ENCODE measurements at places on chromosomes 11 and 22. TPM values are rescaled to one million over a fixed set of nuclear protein-coding genes. Genes with fewer than 3 reads are reported as not detected.

Gene FOLR2
- not detected for polyA plus RNA-seq

Gene CALCA
- 0.73 TPM for polyA plus RNA-seq

Gene APOC3
- not detected for polyA plus RNA-seq

Gene TEX54
- not detected for polyA plus RNA-seq

GRCh38 chr22:17968126-17968525, 56.2 kb downstream of the MICAL3 start:
- peaks cover 6% of the 10 kb centered on the region for H3K4me1 ChIP-seq
- no peaks in the 10 kb centered on the region for H3K27me3 ChIP-seq
- H3K27ac ChIP-seq = no peak overlapping the region
- H3K36me3 ChIP-seq = no peaks in the 10 kb centered on the region
- H3K4me3 ChIP-seq = no peak overlapping the region

- no peaks in the 10 kb centered on the region for H3K27me3 ChIP-seq
- H3K4me1 ChIP-seq = no peaks in the 10 kb centered on the region
Observed at GRCh38 chr11:62153087-62153395, 29.2 kb downstream of the INCENP start.

GRCh38 chr11:77090373-77091111, 12.1 kb upstream of the OMP start:
- no peak overlapping the region for H3K27ac ChIP-seq
- no peak for DNase-seq
- no peaks in the 10 kb centered on the region for H3K27me3 ChIP-seq
- H3K4me3 ChIP-seq = no peak overlapping the region
- peaks cover 3% of the 10 kb centered on the region for H3K4me1 ChIP-seq

GRCh38 chr22:21824445-21824912, 43.0 kb downstream of the MAPK1 start:
- peaks cover under 1% of the 10 kb centered on the region for H3K4me1 ChIP-seq
- H3K4me3 ChIP-seq = no peak overlapping the region
- DNase-seq = no peak
- H3K27me3 ChIP-seq = no peaks in the 10 kb centered on the region
- no peak overlapping the region for H3K27ac ChIP-seq
- H3K36me3 ChIP-seq = no peaks in the 10 kb centered on the region

DNA sequence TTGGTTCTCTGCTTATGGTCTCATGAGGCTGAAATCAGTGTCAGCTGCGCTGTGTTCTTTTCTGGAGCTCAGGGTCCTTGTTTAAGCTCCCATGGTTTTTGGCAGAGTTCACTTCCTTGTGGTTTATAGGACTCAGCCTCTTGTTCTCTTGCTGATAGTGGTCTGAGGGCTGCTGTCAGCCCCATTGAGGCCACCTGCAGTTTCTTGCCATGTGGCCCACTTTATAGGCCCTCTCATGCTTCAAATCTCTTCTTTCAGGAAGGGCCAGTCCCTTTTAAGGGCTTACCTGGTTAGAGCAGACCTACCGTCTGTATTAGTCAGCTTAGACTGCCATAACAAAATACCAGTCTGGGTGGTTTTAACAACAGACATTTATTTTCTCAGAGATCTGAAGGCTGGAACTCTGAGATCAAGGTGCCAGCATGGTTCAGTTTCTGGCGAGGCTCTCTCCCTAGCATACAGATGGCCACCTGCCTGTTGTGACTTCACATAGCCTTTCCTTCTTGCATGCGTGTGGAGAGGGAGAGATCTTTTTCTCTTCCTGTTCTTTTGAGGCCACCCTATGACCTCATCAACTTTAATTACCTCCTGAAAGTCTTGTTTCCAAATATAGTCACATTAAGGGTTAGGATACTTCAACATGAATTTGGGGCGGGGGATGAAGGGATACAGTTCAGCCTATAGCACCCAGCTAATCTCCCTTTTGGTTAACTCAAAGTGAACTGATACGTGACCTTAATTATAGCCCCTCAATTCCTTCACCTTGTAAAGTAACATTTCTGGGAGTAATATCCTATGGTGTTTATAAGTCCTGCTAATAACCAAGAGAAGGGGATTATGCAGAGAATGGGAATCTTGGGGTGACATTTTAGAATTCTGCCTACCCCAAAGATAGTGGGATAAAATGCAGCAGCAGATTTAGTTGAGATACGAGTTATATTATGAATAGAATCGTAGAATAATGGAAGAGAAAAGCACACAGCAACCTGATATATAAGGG, 131.8 kb downstream of the UVRAG start:
- no peaks in the 10 kb centered on the region for H3K27me3 ChIP-seq
- no peaks in the 10 kb centered on the region for H3K4me1 ChIP-seq
- H3K36me3 ChIP-seq = no peaks in the 10 kb centered on the region
- no peak overlapping the region for H3K4me3 ChIP-seq
- H3K27ac ChIP-seq = no peak overlapping the region

DNA sequence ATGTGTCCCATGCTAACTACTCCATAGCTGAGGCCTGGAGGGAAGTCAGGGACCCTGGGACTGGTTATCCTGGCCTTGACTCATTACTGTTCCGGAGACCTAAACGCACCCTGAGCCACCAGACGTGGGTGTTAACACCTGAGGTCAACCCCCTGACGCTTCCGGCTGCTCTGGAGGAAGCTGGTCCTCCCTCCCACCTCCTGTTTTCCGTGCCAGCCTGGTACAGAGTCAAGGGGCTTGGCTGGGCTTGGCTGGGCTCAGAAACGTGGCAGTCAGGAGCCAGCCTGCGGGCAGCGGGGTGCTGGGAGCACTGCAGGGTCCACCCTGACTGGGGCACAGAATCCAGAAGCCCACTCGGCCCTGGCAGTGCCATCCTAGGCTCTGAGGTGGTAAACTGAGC, 2.6 kb downstream of the TMPRSS4 start:
- no peaks in the 10 kb centered on the region for H3K36me3 ChIP-seq
- H3K27ac ChIP-seq = no peak overlapping the region
- peaks cover 12% of the 10 kb centered on the region for H3K4me1 ChIP-seq
- no peak overlapping the region for H3K4me3 ChIP-seq
- no peaks in the 10 kb centered on the region for H3K27me3 ChIP-seq

GRCh38 chr11:124533626-124534025, 9.8 kb downstream of the OR8B12 start:
- DNase-seq = no peak
- H3K36me3 ChIP-seq = no peaks in the 10 kb centered on the region
- no peaks in the 10 kb centered on the region for H3K27me3 ChIP-seq
- H3K4me3 ChIP-seq = no peak overlapping the region
- peaks cover 2% of the 10 kb centered on the region for H3K4me1 ChIP-seq

Data from H1 (cell line).